ENCODE measurements at places on chromosomes 6 and 20.
A peak's percentile ranks its signal among the peaks of the same experiment; 100 is the strongest.

GRCh38 chr20:2469991-2470422 is 582 bp downstream of the SNRPB start:
- peak; percentile 68 for DNase-seq

DNA sequence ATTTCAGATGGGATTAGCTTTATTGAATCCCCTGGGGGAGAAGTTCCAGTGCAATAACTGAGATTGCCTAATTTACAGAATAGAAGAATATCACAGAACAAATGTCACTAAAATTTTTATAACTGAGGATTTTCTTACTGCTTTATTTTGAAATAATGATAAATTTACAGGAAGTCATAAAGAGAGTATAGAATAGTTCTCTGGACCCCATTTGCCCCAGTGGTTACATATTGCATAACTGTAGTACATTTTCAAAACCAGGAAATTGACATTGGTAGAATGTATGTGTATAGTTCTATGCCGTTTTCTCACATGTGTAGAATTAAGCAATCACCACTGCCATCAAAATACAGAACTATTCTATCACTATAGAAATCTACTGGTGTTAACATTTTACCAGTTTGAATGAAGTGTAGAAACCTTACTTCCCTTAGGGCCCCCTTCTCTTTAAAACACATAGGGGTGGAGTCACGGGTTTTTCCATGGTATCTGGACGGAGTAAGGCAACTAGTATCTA is 18.3 kb downstream of the KIF6 start:
- DNase-seq, result no peak

- DNase-seq, result peak; percentile 79
Observed at GRCh38 chr6:40550202-40551101, 36.7 kb downstream of the LRFN2 start.

DNA sequence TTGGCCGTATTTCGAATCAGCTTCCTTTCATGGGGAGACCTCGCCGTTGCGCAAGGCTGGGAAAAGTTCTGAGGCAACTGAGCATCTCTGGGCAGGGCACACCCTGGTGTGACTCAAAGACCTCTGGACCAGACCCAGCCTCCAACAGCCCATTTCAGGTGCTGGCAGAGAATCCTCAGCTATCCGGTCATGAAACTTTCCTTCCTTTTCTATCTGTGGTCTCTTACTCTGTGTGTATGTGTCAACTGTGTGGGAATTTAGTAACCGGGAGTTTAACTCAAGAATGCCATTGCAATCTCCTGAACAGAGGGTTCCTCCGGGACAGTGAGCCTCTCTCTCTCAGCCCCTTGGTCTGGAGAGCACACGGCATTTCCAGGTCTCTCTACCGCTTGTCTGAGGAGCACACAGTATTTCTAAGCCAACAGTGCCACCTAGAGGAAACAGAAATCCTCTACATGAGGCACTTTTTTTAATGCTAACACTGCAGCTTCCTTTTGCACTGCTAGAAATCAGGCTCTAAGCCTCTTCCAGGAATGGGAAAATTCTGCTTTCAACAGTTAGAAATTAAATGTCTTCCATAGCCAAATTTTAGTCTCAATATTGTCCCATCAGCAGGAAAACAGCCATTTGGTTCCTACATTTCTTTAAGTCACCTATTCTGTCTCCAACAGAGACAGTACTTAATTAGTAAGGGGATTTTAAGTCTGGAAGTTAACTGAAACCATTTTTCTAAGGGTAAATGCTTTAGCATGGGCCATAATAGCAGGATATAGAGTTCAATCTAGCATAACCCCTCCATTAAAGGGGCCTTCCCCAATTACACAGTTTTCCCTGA is 32.7 kb downstream of the PLN start:
- DNase-seq, result peak; percentile 85

- peak; percentile 23 for DNase-seq
Observed at GRCh38 chr6:47335466-47335865, 25.8 kb upstream of the TNFRSF21 start.

DNA sequence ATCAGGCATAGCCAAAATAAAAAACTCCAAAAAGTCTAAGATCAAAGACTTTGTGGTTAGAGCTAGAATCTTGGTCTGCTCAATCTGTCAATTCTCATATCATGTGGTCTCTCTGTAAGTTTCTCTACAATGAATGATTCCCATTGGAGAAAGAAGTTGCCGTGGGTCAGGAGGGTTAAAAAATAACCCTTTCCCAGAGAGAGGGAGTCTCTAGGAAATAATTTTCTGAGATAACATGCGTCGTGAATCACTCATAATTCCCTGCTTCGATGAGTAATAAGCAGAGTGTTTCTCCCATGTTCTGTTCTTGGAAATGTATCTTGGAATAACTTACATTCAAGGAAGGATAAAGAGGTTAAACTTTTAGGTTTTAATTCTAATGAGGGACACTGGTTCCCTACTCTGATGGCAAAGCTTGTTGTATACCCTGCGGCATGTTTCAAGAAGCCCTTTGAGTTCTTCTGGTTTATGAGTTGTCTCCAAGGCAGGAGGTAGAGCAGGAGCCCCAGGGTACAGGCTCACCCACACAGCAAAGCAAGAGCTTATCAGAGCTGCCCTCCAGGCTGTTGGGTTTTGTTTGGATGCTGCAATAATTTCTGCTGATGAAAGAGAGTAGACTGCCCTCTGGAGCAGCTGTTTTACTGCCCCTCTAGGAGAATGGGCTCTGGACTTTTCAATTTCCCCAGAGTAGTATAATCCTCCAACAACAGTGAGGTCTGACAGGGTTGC is 599.1 kb downstream of the QKI start:
- DNase-seq, result no peak

DNA sequence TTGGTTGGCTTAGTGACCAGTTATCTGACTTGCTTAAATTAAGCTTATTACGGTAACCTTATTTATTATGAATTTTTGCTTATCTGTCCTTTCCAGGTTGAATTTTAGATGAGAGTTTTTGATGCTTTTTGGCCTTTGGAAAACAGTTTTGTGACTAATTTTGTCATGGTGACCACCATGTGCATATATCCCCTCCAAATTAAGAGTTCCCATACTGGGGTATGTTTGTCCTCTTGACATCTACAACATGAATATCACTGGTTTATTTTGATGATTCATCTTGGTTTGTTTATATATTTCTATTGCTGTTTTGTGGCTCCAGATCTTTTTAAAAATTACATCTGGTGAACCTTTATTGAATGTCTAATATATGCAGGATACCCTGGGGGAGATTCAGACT is 61.4 kb downstream of the PHF20 start:
- DNase-seq, result no peak

- DNase-seq, result peak; percentile 15
Observed at GRCh38 chr6:54515013-54515412, 206.8 kb downstream of the TINAG start.

DNA sequence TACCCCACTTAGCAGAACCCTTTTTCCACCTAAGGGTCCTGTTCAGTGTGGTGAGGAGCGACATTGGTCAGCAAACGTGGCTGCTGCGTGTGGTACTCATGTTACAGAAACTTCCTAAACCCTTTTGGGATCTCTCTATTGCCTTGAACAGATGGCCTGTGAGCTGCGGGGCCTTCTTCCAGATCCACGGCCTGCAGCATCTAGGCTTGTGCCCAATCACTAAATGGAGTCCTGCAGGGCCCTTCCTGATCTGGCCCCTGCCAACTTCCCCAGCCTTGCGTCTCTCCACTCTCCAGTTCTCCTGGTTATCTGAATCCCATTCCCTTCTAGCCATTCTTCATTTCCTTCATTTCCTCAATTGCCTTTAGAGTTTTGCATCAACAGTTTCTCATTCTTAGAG is 85.6 kb downstream of the PDE7B start:
- DNase-seq, result no peak

- DNase-seq, result peak; percentile 17
Observed at GRCh38 chr20:4688305-4688704, 33.4 kb upstream of the PRND start.

DNA sequence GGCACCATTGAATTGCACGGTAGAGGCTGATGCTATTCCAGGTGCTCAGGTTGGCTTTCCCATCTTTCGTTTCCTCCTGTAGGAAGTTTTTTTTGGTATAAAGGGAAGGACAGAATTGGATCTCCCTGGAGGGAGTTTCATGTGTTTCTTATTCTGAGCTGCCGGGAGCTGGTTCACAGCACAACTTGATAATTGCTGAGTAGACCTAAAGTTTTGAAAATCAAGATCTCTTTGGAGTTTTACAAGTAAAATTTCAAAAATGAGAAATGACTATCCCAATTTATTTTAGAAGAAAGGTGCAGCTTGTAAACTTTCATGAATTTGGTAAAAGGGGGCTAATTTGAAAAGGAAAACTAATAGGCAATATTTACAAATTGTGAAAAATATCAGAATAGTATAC is 125.2 kb upstream of the ESR1 start:
- DNase-seq, result no peak

DNA sequence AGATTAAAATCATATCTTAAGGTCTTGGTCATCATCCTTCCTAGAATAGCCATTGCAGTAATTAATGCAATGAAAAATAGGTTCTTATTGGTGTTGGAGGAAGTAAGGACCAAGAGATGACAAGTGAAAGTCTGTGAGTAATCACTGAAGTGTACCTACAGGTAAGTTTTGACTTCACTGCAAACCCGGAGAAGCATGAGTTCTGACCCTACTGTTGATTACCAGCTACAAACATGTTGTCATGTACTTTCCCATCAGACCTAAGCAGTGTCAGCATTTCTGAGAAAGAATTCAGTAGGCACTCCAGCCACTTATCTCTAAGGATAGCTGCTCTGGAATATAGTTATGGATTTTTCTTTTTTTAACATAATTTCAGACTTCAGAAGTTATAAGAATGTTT is 280.9 kb downstream of the ZFAND3 start:
- no peak for DNase-seq

DNA sequence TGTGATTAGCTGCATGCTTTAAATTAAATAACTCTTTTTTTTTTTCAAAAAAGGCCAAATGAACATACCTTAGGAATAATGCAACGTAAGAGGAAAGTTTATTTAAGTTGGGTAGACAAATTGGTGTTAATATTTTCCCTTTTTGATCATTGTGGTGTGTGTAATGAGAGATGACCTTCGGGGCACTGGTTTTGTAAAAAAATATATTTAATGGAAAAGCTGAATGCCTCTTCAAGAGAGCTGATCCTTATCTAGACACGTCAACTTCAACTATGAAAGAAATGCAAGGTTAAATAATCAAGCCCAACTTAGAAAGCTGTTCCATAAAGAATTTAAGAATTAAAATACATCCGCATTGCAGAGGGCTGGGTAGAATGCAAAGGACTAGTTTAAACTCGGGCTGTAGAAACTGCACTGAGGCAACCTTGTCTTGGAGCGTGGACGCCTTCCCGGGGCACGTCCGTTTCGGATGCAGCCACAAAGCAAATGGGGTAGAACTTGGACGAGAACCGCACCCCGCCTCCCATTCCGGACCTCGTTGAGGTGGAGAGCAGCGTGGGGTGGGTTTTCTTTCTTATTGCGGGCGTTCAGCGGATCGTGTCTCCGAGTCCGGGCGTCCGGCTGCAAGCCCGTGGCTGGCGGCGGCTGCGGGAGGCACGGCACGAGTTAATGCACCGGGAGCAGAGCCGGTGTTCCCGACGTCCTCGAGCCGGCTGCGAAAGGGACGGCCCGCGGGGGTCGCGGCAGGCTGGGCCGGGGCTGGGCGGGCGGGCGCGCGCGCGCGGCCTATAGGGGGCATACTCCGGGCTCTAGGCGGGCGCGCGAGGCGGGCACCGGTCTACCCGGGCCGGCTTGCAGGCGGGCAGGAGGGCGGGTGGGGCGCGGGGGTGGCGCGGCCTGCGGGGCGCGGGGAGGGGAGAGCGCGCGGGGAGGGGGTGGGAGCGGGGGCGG is 1.9 kb downstream of the JARID2 start:
- DNase-seq, result peak; percentile 61

- DNase-seq, result no peak
Observed at GRCh38 chr20:51409192-51409880, 133.2 kb downstream of the NFATC2 start.

GRCh38 chr6:167120583-167120903 is 2.4 kb upstream of the CCR6 start:
- DNase-seq, result no peak

- no peak for DNase-seq
Observed at GRCh38 chr6:101117393-101118135, 236.4 kb upstream of the ASCC3 start.

- peak; percentile 79 for DNase-seq
Observed at GRCh38 chr6:1436334-1437306, 47.2 kb downstream of the FOXF2 start.

DNA sequence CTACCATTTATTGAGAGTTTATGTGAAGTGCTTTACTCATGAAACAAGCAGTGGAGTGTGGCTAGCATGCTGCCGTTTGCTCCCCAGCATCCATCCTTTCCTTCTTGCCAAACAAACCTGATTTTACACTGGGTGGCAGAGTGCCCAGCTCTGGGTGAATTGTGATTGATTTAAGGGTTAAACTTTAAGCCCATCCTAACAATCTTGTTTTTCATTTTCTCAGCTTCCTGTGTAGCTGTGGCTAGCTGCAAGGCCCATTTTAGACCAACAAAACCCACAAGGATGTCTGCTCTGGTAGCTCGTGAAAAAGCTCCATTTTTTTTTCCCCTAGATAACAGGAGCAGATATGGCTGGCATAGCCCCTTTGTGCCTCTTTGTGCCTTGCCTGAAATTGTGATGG is 77.7 kb upstream of the KCNG1 start:
- no peak for DNase-seq

GRCh38 chr20:31596831-31597480 is 8.1 kb upstream of the ID1 start:
- no peak for DNase-seq

DNA sequence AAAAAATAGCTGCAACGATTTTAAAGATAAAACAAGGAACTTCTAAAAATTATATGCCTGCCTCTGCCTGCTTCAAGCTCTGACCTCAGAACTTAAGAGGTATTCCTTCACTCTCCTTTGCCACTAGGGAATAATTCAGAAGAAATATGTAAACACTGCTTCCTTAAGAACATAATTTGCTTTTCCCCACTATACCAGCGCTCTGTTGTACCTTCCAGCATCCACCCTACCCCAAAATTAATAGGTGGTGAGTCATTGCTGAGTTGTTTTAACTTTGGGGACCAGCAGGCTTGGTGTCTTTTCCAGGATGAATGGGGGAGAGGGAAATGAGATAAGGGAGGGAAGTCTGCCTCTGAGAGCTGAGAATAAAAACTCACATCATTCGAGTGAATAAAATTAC is 107.7 kb upstream of the ATXN1 start:
- no peak for DNase-seq

- no peak for DNase-seq
Observed at GRCh38 chr6:158211273-158212055, 43.3 kb downstream of the GTF2H5 start.

DNA sequence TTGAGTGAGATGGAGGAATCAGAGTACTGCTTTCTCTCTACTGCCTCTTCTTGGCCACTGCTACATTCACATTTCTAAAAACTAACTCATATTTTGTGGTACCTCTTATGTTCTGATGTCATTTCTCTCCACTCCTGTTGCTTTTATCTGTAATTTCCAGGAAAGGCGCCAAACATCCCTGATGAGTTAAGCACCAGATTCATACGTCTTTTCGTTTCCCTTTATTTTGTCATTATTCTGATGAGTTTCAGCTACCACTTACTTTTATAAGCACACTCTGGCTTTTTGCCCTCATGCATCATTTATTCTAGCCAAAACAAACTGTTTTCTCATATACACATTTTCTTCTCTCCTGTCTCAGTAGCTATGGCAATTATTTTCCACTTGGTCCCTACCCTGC is 680.0 kb downstream of the RNF144B start:
- DNase-seq, result no peak

- no peak for DNase-seq
Observed at GRCh38 chr6:149847939-149848267, 16.3 kb downstream of the LRP11 start.
